ENCODE measurements at places on chromosomes 11 and 22. TPM values are rescaled to one million over a fixed set of nuclear protein-coding genes. Genes with fewer than 3 reads are reported as not detected.

FAM227A gene
- 12.0 TPM for polyA plus RNA-seq

APOL5 gene
- not detected for polyA plus RNA-seq

CST6 gene
- not detected for polyA plus RNA-seq

TRIM66 gene
- polyA plus RNA-seq = 14.8 TPM

RBMXL2 gene
- 0.07 TPM for polyA plus RNA-seq

OR2D2 gene
- polyA plus RNA-seq = not detected

WNT7B gene
- 7.5 TPM for polyA plus RNA-seq

OAF gene
- polyA plus RNA-seq = 36.7 TPM

C11orf86 gene
- polyA plus RNA-seq = not detected

YIF1A gene
- polyA plus RNA-seq = 49.2 TPM

WT1 gene
- 223 TPM for polyA plus RNA-seq

RTN4RL2 gene
- 2.5 TPM for polyA plus RNA-seq

ART1 gene
- 0.38 TPM for polyA plus RNA-seq

SCARF2 gene
- 15.7 TPM for polyA plus RNA-seq

LRP4 gene
- 33.4 TPM for polyA plus RNA-seq

MS4A6E gene
- not detected for polyA plus RNA-seq

CARD16 gene
- 0.70 TPM for polyA plus RNA-seq

FOLR3 gene
- polyA plus RNA-seq = 1.1 TPM

ADORA2A gene
- polyA plus RNA-seq = 7.1 TPM

NEFH gene
- polyA plus RNA-seq = 9.4 TPM

KCNJ1 gene
- 76.0 TPM for polyA plus RNA-seq

ZNF70 gene
- 8.1 TPM for polyA plus RNA-seq

FIBP gene
- polyA plus RNA-seq = 96.0 TPM

ARHGEF17 gene
- 94.4 TPM for polyA plus RNA-seq

RRM1 gene
- 100 TPM for polyA plus RNA-seq

FZD4 gene
- polyA plus RNA-seq = 91.3 TPM

ALDH3B2 gene
- 2.8 TPM for polyA plus RNA-seq

MRPL11 gene
- 67.5 TPM for polyA plus RNA-seq

GNAZ gene
- polyA plus RNA-seq = 4.7 TPM

TBX10 gene
- polyA plus RNA-seq = not detected

SHISA8 gene
- polyA plus RNA-seq = 0.38 TPM

TMEM25 gene
- polyA plus RNA-seq = 26.8 TPM

COX8A gene
- 194 TPM for polyA plus RNA-seq

INPP5J gene
- 4.9 TPM for polyA plus RNA-seq

All from left kidney (tissue), 8 donors.